ENCODE measurements at places on chromosomes 5 and 9.

DNA sequence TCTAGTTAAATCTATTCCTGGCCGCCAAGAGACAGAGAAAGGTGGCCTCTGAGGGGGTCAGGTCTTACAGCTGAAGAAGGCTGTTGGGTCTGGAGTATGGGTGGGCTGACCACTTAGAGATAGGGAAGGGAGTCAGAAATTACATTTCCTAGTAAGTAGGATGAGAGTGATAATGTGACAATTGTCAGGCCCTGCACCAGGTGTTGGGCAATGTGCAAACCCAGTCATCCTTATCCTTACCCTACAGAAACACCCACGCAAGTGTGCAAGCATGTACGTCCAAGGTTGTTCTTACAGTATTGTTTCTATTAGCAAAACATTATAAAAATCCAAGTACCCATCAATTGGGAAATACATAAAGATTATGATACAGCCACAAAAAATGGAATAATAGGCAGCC lies 9.5 kb downstream of the SPAAR start:
- no peak for DNase-seq

- DNase-seq, result peak; percentile 10
Observed at GRCh38 chr5:58925627-58926540, 343.0 kb downstream of the RAB3C start.

DNA sequence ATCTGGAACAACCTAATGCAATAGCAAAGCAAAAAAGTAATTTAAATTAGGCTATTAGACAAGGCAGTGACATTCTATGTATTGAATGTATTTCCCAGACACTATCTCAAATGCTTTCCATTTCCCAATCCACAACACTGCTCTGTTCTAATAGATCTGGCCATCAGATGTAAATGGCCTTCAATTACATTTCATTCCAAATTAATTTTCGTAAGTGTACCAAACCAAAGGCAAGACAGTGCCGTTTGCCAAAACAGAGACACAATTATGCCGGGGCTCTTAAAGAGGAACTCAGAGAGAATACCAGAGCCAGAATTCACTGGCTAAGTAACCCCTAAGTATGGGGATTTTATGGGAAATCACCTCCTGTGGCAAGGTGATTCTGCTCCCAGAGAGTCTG lies 63.1 kb downstream of the GNAQ start:
- no peak for DNase-seq

DNA sequence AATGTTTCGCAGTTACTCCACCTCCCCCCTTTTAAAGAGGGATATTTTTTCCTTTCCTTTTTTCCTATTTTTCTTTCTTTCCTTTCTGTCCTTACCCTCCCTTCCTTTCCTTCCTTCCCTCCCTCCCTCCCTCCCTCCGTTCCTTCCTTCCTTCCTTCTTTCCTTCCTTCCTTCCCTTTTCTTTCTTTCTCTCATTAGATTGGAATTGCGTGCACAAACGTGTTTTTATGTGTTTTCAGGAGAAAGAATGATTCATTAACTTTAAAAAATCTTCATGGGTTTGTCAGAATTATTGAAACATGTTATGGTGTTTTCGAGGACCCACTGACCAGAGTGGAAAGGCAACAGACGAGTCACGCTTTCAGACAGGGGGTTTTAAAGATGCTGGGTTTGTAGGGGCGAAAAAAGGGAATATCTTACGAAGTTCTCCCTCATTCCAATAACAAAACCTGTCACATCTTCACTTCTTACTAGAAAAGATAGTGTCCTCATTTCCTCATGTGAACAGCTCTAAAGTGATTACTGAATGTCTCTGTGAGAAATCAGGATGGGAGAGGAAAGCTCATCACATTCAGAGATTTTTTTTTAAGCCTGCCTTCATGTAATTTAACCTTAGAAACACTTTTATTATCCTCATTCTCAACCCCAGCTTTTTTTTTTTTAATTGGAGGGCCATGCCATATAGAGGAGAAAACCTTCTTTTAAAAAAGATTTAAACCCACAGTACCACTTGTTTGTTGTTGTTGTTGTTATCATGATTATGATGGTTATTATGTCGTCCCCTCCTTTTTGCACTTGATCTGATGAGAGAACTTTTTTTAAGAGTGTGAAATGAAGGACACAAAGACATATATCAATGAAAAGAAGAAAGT lies 21.9 kb downstream of the NR2F1 start:
- no peak for DNase-seq

DNA sequence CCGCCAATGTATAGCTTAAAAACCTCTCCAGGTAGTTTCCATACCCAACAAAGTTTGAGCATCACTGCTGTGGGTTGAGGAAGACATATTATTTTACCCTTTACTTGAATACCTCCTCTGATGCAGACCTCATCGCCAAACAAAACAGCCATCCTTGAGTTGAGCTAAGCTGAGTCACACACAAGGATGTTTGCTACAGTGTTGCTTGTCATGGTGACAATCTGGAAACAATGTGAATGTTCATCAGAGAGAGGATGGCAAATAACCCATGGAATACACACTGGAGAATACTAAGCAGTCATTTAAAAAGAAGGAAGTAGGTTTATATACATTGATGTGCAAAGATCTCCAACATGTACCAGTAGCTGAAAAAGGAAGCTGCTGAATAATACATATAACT lies 41.1 kb upstream of the TCF7 start:
- no peak for DNase-seq

GRCh38 chr5:106415541-106415940 lies 1255.2 kb downstream of the EFNA5 start:
- peak; percentile 98 for DNase-seq

DNA sequence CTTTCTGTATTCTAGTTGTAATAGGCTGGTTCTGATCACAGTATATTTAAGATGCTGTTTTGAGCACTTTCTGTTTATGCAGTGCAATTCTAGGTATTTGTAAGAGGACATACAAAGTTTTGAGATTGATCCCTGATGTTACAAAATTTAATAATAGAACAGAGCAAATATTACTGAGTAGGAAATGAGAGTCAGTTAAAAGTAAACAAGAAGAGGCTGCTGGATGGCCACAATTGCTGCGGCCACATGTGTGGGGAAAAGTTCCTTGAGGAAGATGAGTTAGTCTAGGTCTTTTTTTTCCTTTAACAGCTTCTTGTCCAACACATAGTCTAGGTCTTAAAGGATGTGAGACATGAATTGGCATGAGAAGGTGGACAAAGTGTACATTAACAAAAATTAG lies 11.3 kb downstream of the EHMT1 start:
- DNase-seq, result no peak

- DNase-seq, result peak; percentile 61
Observed at GRCh38 chr5:159951387-159951786, 35.1 kb downstream of the ADRA1B start.

- peak; percentile 19 for DNase-seq
Observed at GRCh38 chr5:96975656-96976055, 39.8 kb downstream of the LNPEP start.

- no peak for DNase-seq
Observed at GRCh38 chr5:68274847-68275651, 59.5 kb downstream of the PIK3R1 start.

DNA sequence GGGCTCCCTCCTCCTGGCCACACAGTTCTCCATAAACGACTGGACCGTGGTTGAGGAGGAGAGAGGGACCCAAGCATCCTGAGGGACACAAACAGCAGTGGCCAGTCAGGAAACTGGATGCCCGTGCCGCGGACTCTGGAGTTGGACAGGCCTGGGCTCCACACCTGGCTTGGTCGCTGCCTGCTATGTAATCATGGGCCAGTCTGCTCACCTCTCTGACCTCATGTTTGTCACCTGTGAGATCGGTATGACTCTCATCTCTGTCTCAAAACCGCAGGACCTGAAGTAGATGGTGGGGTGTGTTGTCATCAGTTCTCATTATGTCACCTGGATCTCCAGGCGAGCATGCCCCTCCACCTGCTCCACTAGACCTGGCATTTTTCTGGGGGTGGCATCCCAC lies 14.5 kb downstream of the CXXC5 start:
- DNase-seq, result no peak

- no peak for DNase-seq
Observed at GRCh38 chr9:129777769-129778130, 24.9 kb upstream of the PTGES start.

GRCh38 chr9:64128572-64128971 lies 1156.4 kb downstream of the FOXD4L5 start:
- DNase-seq, result no peak

- no peak for DNase-seq
Observed at GRCh38 chr9:77451507-77451906, 196.6 kb downstream of the GNA14 start.

DNA sequence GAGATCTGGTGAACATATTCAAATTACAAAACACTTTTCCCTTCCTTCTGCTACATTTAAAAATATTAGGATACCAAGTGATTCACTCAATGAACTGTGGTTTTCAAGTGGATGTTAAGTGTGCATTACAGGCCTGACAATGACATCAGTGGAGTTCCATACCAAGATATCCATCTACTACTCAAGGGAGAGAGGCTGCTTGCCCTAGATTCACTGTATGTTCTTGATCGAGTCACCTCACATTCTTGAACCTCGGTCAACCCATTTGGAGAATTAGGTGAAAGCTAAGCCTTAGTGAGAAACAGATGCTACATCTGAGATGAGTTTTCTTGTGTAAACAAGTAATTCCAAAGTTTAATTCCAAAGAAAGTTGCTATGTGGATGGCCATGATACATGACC lies 142.2 kb downstream of the FGF10 start:
- peak; percentile 73 for DNase-seq

- no peak for DNase-seq
Observed at GRCh38 chr5:126936775-126937418, 93.5 kb downstream of the MARCHF3 start.

DNA sequence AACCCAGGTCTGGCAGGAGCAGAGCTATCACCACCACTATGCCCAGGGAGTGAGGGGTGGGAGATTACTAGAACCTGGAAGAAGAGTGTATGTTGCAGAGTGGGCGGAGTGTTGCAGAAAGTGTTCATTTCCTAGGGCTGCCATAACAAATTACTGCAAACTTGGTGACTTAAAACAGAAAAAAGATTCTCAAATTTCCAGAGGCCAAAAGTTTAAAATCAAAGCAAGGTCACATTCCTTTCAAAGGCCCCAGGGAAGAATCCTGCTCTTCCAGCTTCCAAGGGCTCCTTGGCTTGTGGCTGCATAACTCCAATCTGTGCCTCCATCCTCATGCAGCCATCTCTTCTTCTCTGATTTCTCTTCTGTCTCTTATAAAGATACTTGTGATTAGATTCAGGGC lies 30.6 kb upstream of the SPINK4 start:
- no peak for DNase-seq

DNA sequence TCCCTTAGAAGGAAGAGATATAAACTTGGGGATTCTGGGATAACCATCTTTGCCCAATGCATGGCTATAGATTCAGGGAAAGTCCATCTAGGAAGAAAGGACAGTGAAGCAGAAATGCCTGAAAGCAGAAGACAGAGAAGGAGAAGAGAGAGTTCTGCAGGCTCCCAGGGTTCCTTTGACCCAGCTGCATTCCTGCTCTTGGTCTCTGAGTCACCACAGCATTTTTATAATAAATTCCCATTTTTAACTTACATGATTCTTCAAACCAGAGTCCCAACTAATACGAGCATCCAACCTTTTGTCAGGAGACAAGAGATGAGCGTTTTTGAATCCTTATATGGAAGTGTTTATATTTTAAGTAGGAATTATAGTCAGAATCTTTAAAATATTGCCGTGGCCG lies 12.0 kb upstream of the AOPEP start:
- peak; percentile 12 for DNase-seq
